Stimulated activated CD8-positive, alpha-beta memory T cell treated with anti-CD3 and anti-CD28 coated beads, Interleukin-4, amount 100 ng/mL, for 4 hours (primary cell): ENCODE measurements at places on chromosomes 11 and 22.

GRCh38 chr11:128696941-128697340 lies 3.1 kb downstream of the FLI1 start:
- DNase-seq, result no peak

- no peak for DNase-seq
These were observed 462.9 kb downstream of the TBC1D22A start for GRCh38 chr22:47225080-47225930.

- no peak for DNase-seq
These were observed 19.6 kb downstream of the KCTD21 start for GRCh38 chr11:78168539-78169477.

- DNase-seq, result no peak
These were observed 63.2 kb downstream of the GRIA4 start for GRCh38 chr11:105673089-105673488.

DNA sequence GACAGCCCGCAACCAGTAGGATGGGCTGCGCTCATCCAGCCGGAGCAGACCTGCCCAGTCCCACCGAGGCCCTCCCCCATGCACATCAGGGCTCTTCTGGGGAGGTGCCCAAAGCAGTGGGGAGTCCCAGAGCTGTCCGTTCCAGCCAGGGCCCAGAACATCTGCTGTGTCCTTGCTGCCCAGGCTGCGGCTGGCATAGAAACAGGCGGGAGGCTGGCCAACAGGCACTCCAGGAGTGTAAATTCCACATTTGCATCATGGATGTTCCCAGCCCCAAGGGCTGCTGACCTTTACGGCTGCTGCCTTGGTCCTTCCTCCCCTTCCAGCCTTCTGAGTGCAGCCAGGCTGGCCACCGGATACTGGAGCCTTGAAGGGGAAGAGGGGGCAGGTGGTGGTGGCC lies 30.0 kb upstream of the SYT7 start:
- no peak for DNase-seq

DNA sequence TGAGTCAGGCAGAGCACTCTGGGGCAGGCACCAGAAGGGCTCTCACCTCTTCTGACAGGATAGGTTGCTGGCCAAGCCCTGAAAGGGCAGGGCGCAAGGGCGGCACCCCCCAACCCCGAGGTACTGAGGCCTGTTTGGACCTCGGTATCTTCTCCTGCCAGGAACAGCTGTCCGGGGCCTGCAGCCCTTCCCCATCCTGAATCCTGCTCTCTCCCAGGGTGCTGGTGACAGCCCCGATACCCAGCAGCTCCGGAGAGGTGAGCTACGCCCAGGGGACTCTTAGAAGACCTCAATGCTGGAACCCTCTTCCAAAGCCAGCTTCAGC lies 79.1 kb downstream of the PHF21B start:
- DNase-seq, result no peak

DNA sequence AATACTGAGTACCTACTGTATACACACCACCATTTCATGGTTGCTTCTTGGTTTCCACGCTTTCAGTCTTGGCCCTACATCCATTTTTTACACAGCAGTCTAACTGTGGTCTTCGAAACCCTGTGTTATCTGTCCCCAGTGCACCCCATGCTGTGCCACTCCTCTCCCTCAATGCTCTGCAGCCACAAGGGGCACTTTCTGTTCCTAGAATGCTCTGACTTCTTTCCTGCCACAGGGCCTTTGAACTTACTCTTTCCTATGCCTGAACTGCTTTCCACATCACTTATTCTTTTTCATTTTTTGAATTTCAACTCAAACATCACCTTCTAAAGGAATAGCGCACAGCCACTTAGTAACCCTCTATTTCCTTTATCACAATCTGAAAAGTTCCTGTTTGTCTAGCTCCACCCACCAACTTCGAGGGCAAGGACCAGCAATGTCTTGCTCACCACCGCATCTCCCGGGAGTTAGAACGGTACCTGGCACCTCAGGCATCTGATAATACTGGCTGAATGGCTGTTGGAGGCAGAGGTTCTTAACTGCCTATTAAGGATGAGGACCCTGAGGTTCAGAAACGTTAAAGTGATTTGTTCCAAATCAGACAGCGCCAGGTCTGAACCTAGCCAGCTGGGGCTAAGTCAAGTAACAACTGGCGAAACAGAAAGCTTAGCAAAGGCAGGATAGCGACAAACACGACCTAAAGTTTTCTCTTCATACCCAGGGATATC lies 568 bp downstream of the ALG8 start:
- DNase-seq, result peak; percentile 19

DNA sequence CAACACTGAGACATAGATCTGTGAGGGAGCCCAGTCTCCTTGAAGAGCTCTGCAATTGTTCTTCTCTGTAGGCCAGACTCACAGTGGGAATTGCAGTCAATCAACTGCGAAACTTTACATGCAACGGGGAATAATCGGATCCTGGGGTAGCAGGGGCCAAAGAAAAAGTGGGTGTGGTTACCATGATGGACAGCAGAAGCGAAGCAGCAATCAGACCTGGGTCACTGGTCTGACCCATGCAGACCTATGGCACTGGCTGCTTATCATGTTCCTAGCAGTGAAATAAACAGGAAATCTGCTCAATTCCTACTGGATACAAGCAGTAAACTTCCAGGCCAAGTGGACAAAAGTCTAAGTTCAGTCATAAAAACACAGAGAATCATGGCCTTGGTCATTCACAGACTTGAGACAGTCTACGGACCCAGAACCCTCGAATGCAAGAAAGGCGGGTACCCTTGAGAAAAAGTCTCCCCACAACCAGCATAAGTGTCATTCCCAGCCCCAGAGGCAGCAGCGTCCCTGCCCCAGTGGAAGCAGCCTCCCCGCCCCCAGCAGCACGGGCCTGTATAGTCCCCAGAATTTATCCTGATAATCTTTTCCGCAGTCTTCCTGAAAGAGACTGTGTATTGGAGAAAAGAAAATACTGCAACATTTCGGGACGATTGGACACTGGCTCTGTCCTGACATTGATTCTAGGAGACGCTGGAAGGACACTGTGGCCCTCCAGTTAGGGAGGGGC lies 34.6 kb downstream of the ASCL2 start:
- no peak for DNase-seq

GRCh38 chr11:17352950-17353820 lies 1.6 kb downstream of the NCR3LG1 start:
- no peak for DNase-seq

DNA sequence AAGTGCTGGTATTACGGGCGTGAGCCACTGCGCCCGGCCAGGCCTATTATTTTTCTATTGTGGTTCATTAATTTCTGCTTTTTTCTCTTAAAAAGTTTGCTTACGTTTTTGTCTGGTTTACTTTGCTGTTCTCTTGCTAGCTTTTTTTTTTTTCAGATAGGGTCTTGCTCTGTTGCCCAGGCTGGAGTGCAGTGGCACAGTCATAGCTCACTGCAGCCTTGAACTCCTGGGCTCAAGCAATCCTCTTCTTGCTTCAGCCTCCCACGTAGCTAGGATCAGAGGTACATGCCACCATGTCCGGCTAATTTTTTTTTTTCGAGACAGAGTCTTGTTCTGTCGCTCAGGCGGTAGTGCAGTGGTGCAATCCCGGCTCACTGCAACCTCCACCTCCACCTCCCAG lies 18.7 kb downstream of the F2 start:
- DNase-seq, result no peak

- DNase-seq, result no peak
These were observed 1532.9 kb upstream of the RAG2 start for GRCh38 chr11:38130976-38131375.

DNA sequence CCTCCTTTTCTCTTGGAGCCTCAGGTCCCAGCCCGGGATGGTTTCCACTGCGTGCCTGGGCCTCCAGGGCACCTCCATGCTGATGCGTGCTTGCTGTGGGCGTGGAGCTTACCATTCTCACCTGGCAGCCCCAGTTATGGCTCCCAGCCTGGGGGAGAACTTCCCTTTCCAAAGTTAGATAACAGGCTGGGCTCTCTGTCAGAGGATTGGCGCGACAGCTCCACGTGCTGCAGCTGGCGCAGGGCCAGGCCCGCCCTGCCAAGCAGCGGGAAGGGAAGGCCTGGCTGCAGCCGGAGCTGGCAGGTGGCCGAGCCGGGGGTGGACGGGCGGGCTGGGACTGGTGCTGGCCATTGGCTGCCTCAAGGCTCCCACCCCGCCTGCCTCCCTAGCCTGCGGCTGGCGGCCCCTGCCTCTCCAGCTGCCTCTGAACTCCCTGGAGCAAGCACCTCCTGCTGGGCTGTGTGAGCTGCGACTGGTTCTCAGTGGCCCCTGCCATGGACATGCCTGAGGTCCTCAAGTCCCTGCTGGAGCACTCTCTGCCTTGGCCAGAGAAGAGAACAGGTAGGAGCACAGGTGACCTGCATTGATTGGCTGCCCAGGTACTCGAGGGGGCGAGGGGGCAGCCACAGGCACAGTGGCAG lies 14.6 kb upstream of the TEF start:
- no peak for DNase-seq

- no peak for DNase-seq
These were observed 21.2 kb upstream of the ISX start for GRCh38 chr22:35044607-35045390.

GRCh38 chr11:57779276-57779675 lies 17.7 kb downstream of the CTNND1 start:
- no peak for DNase-seq

- DNase-seq, result peak; percentile 26
These were observed 1.2 kb upstream of the RASGRP2 start for GRCh38 chr11:64745189-64745520.

DNA sequence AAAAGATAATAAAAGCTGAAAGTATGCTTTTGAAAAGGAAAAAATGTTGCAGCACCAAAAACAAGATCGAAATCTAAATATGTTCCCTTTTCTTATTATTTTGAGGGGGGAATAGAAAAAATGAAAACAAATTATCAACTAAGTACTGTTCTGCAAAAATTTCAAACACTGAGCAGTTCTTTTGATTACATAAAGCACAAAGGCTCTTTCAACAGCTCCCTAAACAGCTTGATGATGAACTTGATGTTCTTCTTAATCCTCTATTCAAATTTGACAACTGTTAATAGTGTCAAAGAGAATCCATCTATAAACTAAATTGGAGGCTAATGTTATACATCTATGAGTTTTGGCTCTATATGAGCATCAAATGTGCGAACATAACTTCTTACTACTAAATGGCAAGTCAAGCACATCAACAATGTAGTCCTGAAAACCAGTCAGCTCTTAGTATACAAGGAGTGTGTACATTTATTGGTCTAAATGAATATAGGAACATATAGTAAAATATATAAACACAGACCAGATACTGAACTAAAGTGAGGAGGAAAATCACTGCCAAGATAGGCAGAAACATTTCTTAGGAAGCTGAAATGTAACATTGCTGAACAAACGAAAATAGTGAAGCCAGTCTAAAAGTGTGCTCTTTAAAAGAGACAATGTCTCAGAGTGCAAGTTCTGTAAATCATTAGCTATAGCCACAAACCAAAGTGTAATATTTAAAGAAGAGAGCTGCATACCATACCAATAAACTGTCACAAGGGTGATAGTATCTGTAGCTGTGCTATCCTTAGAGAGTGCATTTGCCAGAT lies 94.3 kb downstream of the SOX6 start:
- no peak for DNase-seq

GRCh38 chr11:7341551-7341950 lies 89.8 kb downstream of the SYT9 start:
- no peak for DNase-seq

- no peak for DNase-seq
These were observed 1377.4 kb downstream of the BRD1 start for GRCh38 chr22:48450188-48450825.

GRCh38 chr11:107457205-107457557 lies 444 bp downstream of the CWF19L2 start:
- no peak for DNase-seq

DNA sequence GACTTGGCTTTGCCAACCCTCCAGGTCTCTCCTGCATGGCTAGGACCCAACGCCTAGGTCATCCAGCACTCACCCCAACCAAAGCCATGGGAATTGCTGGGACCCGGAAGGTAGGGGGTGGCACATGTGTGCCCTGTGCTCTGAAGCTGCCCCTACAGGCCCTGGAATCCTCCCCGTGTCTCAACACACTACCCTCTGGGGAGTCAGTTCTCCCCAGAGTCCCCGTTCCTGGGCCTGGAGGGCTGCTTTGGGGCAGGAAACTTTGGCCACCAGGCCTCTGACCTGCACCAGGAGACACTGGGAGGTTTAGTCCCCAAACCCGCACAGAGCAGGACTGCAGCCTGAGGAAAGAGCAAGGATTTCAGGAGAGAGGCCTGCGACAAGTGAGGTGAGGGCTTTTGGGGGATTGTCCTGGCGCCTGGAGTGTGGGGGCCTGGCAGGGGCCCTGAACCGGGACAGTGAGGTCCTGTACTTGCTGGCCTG lies 495 bp upstream of the IFITM1 start:
- DNase-seq, result no peak

DNA sequence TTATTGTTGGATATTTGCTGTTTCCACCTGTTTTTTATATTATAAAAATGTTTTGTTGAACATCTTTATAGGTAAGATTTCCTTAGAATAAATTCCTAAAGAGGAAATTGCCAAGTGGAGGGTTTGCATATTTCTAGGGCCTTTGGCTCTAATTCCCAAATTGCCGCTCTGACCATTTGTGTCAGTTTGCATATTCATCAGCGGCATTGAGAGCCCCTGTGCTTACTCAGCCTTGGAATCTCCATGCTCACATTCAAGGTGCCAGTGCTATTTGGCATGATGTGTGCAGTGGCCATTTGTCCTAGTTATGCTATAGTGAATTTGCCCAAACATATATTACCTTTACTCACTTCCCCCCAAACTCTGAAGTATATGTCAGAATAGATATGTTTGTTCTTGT lies 25.5 kb downstream of the KREMEN1 start:
- no peak for DNase-seq

- DNase-seq, result no peak
These were observed 7.2 kb upstream of the FLRT1 start for GRCh38 chr11:64028398-64029115.

DNA sequence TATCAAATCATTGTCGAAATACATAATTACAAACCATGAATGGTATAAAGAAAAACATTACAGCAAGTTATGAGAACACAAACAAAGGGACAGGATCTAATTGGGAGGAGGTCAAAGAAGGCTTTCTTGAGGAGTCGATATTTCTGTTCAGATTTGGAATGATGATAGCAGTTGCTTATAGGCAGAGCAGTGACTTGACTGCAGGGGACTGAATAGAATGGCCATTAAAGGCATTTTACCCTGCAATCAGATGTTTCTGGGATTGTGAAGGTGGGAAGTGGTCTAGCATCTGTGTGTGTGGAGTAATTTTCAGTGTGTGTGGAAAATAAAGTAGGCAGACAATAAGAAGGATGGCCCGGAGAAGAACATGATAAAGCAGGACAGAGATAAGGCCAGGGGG lies 41.0 kb downstream of the BLID start:
- no peak for DNase-seq
